ENCODE measurements at places on chromosomes 16 and 17.

- DNase-seq: no peak
These were observed 28.2 kb downstream of the ADAMTS18 start for GRCh38 chr16:77406680-77407079.

DNA sequence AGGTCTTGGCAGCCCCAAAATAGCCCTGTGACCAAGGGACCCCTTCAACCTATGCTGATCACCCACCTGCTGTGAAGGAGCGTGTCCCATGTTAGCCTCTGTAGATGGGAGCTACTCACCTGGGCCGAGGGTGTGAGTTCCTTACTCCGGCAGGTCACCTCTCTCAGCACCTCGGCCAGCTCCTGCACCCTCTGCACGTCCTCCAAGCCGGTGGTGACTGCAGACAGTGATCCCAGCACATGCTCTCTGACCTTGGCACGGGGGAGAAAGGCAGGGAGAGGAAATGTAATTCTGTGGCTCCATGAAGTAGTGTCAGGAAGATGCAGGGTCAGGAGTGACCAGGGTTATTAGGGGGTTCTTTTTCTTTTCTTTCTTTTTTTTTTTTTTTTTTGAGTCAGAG lies 67.7 kb upstream of the BCO1 start:
- DNase-seq: no peak

GRCh38 chr17:74045608-74046280 lies 157.7 kb upstream of the RPL38 start:
- DNase-seq: no peak

- no peak for DNase-seq
These were observed 25.2 kb downstream of the TK2 start for GRCh38 chr16:66524601-66525164.

GRCh38 chr17:56603486-56604238 lies 10.2 kb downstream of the NOG start:
- DNase-seq: no peak

DNA sequence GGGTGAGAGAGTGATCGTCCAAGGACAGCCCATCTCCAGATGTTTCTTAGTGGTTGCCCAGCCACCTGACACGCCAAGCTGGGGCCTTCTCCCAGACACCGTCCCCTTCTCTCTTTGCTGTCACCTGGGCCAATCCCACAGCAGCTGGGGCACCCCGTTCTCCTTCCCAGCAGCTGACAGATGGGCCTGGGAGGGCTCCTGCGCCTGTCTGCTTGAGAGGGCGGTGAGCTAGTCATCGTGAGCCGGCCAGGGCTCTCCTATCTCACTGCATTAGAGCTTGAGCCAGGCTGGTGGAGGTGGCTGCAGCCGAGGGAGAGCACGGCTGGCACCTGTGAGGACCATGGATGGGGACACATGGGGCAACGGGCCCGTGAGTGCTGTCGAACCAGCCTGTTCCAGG lies 41.2 kb downstream of the RAB11FIP3 start:
- DNase-seq: no peak

DNA sequence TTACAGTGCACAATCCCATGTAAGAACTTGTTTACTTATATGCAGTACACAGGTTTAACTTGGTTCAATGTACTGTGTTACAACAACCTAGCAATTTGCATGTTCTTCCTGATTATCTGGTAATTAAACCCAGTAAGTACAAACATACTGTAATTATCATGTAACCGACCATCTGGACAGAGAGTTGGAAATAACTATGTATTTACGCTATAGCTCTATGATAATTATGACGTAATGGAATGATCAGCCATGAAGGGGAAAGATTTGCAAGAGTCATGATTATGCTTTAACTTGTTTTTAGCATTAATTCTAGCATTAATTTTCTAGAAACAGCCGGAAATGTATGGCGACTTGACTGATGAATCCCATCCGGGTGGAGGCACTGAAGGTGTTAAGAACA lies 74.8 kb upstream of the SALL1 start:
- DNase-seq: no peak

DNA sequence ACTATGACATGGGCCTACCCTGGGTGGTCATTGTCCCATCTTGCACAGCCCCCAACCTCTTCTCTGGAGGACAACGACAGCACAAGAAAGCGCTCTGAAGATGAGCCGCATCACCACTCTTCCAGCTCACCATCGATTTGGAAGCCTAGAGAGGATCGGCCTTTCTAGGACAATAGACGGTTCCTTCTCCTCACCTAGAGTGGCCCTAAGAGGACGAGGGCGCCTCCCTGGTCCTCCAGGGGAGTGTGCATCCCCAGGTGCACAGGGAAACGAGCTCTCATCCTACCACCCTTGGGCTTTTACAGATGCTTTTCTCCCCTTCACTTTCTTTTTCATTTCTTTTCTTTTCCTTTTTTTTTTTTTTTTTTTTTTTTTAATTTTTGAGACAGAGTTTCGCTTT lies 20.3 kb upstream of the SLC52A1 start:
- DNase-seq: no peak

GRCh38 chr16:1466968-1467521 lies 7.8 kb downstream of the CLCN7 start:
- peak; percentile 12 for DNase-seq

DNA sequence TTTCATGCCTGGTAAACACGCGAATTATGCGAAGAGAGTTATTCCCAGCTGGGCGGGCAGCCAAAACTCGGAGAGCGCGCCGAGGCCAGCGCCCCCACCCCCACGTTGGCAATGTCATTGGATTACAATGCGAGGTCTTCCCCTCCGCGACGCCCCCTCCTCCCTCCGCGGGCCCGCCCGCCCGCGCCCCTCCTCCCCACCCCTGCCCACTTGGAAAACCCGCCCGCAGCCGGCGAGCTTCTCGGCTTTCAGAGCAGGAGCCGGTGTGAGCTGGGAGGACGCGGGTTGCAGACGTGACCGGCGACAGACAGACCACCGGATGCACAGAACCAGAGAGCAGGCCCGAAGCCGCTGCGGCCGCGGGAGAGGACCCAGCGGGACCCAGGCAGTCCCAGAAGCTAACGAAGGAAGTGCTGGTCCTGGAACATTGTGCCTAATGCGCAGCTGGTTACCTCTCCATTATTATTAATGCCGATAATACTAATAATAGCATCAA lies 4.0 kb downstream of the NOG start:
- peak; percentile 28 for DNase-seq

GRCh38 chr17:7888184-7888920 lies at the start of gene CHD3:
CHD3 (plus strand) TSS chr17:7888789; CDS start chr17:7889001, 212 bp downstream.
- DNase-seq: peak; percentile 48

GRCh38 chr17:18025945-18026776 lies 12.8 kb downstream of the ATPAF2 start:
- peak; percentile 35 for DNase-seq

GRCh38 chr16:84155226-84155625 lies 10.1 kb downstream of the DNAAF1 start:
- no peak for DNase-seq

DNA sequence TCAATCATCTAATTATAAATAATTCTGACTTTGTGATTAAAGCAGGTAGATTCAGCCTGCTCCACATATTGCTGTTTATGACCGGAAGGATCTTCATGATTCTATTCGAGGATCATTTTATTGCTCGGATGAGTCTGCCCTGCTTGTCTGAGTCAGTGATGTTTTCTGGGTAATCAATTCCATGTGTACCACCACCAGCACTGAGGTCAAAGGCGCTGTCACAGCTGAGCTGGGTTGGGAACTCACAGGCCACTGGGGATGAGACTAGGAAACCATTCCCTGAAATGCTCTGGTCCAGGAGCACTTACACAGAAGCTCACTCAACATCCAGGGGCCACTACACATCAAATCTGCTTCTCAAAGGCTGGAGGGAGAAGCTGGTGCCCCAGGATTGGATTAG lies 30.4 kb upstream of the ERN1 start:
- no peak for DNase-seq

DNA sequence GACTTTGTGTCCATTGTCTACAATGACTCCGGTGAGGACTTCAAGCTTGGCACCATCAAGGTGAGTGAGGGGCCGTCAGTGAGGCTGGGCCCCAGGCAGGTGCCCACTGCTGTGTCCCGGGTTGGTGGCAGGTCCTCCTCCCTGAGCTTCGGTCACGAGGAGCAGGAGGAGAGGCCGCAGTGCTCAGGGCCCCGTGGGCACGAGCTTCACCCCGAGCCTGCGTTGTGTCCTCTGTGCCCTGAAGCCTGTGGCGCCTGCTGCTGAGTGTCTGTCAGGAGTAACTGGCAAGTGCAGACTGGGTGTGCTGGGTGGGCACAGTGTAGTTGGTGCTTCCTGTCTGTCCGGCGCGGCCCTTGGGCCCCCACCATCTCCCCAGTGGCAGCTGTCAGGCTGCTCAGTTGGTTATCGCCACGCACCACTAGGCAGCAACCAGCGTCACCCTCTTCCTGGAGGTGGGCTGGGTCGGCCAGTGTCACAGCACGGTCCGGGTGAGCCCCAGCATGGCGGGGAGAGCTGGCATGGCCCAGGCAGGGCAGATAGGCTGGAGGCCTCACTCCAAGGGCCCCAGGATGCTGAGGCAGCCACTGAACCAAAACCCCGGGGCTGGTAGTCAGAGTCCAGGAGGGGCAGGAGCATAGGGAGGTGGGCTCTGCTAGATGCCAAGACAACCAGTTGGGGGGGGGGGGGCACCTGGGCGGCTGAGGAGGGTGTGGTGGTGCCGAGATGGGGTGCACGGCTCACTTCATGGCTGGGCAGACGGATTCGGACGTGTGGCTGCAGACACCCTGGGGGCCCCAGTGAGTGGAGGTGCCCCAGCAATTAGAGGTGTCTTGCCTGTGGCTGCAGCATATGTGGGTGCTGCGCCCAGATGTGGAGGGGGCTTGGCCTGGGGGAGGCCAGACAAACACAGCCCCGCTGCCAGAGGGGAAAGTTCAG lies 39.3 kb downstream of the TSC2 start:
- DNase-seq: no peak

DNA sequence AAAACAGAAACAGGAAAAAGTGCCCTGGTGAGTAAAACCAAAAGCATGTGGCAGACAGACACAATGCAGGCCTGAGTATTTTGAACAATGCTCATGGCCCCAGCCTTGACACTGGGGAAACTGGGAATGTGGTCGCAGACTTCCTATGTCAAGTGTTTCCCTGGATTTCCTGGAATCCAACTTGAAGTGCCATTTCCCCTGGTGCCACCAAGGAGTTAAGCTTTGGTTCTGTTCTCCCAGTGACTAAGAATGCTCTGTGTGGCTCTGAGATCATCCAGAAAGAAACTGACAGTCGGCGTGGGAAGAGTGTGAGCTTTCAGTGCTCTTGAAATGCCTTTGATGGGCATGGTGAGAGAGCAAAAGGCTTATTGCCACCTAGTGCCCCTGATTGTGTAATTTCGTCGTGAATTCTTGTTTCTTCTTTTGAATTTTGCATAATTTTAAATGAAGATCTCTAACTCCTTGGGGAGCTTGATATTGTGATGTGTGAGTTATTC lies 96.0 kb downstream of the YPEL2 start:
- DNase-seq: peak; percentile 23

GRCh38 chr17:38325221-38325851 lies 18.4 kb downstream of the GPR179 start:
- no peak for DNase-seq

DNA sequence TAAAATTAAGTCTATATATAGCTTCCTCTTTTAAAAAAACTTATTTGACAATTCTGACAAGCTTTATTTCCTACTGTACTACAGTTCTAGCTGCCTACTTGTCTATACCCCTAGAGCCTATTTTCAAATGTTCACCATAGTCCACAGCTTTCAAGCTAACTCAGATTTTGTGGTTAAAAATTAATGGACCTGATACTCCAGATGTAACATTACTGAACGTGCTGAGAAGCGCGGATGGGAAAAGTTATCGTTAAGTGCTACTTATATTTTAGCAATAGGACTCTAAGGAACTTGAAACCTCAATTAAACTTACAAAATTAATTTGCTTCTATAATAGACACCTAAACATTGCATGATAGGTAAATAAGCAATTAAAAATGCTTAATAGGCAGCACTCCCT lies 31.2 kb downstream of the GNA13 start:
- no peak for DNase-seq

DNA sequence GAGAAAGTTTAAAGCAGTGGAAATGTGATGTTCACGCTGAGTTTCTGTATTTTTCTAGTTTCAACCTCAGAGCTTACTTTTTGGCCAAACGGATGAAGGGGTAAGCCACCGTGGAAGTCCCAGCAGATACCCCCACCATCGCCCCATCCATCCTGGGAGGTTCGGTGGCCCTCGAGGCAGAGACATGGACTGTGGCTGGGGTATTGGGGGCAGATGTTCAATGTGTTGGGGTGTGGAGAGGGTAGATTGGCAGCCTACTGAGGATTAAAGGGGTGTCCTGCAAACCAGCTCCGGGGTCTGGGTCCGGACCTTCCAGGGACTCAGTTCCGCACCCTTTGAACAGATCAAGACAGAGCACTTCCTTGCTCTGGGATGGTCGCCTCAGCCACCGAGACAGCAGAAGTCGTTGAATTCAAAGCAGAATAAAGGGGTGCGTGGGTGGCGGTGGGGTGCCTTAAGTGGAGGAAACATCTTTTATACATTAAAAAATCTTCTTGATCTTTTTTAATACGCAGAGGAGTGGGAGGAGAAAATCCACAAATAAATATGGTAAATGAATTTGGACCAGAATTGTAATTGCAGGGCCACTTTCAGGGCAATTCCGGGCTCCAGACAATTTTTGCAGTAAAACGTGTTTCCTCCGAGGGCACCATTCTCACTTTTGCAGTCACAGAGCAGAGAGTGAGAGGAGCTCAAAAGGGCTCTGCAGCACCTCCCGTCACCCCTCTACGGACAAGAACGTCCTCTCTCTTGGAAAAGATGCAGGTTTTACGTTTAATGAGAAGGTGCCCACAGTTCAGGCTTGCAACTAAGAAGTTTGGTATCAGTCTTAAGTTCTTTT lies 8.2 kb upstream of the CBX8 start:
- peak; percentile 23 for DNase-seq

GRCh38 chr17:4387137-4387536 lies 20.7 kb upstream of the UBE2G1 start:
- DNase-seq: no peak

- DNase-seq: no peak
These were observed 197.1 kb downstream of the ABCC12 start for GRCh38 chr16:47958726-47959125.

DNA sequence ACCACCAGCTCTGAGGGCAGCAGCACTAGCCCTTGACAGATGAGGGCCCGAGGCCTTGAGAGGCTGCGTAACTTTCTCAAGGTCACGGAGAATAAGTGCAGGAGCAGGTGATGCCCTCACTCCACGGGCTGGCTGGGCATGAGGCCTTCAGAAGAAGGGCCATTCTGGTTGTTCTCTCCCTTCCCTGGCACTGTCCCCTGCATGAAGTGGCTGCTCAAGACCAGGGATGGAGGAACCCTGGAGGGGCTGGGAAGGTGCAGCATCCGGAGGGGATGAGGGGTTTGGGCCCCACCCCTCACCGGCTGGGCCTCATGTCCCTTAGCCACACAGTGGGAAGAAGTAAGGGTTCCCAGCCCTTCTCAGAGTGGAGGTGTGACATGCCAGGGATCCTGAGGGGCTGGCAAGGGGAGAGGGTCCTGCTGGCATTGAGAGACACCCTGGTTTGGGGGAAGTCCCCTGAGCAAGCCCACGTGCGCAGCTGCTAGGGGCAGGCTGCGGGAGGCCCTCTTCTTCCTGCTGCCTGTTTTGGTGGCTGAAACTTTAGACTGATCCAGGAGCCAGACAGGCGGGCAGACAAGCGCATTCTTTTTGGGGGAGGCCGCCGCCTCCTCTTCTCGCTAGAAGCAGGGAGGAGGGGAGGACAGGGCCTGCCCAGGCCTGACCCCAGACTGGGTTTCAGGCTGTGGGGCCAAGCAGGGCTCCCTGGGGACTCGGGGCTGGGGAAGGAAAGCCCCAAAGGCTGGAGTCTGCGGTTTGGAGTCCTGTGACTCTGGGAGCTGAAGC lies 74.0 kb downstream of the N4BP1 start:
- no peak for DNase-seq
